ENCODE measurements at places on chromosomes 13 and 19.

- no peak for DNase-seq
These were observed 284.5 kb upstream of the PCDH20 start for GRCh38 chr13:61700181-61700580.

DNA sequence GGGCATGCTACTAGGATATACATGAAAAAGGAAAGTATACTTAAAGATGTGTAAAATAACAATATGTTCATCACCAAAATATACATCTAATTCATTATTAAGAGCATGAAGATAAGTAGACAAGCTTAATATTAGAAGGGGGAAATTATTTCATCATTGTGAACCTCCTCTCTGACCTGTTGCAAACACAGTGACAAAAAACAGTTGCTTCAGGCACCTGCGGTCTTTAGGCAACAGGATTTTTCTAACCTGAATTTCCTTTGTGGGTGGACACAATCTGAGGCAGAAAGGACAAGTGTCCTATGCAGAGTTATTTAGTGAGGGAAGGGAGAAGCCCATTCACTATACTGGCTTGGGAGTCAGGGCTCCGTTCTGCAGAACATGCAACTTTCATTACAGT is 6.3 kb downstream of the FREM2 start:
- DNase-seq: no peak

DNA sequence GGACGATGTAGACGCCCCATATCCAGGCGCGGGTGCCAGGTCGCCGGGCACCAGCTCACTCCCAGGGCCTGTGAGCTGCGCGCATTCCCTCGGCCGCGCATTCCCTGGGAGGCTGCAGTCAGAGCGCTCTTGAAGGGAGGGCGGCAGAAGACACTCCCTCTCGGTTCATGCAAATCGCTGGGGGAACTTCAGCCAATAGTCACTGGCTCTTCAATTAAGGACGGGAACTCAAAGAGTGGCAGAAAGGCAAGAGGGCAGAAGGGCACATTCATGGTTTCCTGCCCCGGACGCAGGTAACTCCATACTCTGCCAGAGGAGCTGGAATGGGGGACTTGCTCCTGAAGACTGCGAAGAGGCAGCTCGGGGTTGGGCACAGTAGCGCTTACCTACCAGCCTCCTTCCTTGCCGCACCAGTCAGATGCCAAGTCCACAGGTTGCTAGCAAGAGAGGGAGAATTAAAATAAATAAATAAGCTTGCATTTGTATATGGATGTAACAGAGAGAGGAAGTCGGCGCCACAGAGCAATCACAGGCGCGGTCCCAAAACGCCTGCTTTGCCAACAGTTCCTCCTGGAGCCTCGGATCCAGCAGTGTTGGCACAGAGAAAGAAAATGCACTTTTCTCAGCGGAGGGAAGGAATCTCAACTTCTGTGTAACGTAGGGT is 459 bp downstream of the PCDH20 start:
- DNase-seq: peak; percentile 86

DNA sequence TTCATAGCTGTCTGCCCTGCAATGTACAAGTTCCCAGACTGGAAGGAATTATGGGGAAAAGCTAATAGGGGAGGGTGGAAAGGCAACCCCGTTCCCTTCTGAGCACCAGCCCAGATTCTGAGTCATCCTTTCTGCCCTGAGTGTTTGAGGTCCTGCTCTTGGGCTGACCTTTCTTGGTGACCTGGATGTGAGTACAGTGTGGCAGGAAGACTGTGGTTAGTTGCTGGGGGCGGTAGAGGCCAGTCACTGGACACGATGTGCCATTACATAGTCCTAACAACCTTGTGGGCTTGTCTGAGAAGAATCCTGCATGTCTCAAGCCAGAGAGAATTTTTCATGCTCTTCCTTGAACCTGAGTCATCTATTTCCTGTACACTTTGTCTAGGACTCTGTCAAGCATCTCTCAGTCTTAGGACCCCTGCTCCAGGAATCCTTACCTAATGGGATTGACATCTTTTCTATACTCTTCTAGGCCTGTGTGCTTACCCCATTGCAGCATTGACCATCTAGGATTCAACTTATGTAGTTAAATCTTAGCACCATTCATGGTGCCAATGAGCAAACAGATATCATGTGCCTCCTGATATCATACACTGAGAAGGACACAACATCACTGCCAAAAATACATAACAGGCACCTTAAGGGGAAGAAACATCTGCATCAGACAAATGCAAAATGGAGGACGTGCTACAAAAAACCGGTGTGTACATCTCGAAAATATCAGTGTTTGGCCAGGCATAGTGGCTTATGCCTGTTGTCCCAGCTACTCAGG is 8.1 kb upstream of the ANGPTL4 start:
- no peak for DNase-seq

GRCh38 chr13:109166804-109167203 is 537.4 kb downstream of the MYO16 start:
- no peak for DNase-seq

- DNase-seq: no peak
These were observed 6.9 kb upstream of the SHISA2 start for GRCh38 chr13:26058704-26059103.

DNA sequence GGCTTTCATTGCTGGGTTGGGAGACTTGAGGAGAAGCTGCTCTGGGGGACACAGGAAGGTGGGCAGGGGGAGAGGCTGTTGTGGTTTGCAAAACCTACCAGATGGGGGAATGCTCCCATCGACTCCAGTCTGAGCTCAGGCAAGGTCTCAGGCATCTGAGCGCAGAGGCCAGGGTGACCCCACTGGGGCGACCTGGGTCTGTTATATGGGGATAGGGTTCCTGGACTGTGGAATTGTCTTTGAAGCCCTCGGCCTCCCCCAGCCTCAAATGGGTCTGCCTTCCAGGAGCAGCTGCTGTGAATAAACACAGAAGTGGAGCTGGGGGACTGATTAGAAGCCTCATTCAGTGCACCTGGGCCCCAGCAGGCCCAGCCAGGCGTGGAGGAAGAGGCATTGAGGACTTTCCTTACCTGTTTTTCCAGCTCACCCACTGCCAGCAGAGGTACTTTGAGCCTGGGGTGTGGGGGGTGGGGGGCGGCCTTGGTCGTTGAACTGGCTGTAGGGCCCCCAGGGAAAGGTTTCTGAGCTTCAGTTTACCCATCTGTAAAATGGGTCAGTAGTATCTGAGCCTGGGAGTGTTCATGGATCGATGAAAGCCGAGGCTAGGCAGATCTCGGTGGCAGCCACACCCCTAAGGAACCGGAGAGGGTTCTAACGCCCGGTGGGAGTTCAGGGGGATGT is 1.4 kb downstream of the CERS4 start:
- DNase-seq: no peak

- no peak for DNase-seq
These were observed 58.5 kb downstream of the SPATA13 start for GRCh38 chr13:24218977-24219376.

DNA sequence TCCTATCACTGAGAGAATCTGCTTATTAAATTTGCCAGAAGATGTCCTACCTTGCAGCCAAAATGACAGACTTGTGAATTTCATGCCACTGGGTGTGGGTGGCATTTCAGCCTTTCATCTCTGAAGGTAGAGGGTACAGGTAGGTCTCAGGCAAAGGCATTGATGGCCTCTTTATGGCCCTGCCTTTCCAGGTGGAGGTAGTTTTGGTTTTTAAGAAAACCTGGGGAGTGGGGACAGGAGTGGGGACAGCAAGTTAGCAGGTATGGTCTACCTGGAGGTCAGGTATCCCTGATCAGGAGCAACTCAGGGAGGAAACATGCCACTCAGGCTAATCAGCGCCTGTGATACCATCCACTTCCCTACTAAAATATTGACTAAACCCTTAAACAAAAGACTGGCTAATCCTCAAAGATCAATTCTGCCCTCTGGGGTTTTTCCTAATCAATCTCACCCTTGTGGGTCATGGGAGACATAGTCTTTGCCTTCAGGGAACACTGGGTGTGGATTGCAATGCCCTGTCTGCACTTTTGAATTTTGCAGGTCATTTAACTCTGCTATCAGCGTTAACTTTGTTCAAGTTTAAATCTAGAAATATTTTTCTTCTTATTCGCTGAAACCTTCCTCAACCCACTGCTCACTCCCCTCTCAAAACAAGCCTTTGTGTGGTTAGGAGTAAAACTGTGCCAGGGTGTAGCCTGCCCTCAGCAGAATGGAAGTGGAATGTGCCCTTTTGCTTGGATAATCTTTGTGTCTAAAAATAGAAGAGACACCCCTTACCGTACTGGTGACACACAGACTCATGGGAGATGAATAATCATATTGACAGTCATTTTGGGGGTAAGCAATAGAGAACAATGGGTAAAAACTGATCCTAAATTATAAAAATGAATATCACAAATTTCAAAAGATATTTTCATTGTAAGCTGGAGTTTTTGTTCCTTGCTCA is 233.7 kb downstream of the COG6 start:
- no peak for DNase-seq

DNA sequence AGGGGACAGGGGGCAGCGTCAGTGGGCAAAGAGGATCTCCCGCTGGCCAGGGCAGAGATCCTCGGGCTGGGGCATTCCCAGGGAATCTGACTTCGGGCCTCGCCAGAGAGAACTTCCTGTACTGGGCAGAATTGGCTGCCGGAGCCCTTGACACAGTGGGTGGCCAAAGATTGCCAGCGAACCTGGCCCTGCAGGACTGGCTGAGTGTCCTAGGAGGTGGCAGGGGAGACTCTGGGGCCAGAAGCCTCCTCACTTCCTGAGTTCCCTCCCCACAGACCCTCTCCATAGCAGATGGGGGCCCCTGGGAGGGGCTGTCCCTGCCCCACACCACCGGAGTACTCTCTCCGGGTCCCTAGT is 19.3 kb downstream of the DPP9 start:
- DNase-seq: no peak

- DNase-seq: no peak
These were observed 2.3 kb upstream of the ZNF347 start for GRCh38 chr19:53161123-53161522.

DNA sequence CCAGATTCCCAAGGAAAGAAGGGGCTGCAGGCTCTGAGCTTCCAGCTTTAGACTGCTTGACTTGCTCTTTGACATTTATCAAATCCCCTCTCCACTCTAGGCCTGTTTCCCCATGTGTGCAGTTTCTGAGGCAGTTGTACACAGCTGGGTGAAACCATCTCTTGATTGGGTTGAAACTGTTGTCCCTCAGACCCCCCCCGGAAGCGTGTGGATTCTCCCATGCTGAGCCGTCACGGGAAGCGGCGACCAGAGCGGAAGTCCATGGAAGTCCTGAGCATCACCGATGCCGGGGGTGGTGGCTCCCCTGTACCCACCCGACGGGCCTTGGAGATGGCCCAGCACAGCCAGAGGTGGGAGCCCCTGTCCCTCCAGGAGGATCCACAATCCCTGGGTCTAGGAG is 19.7 kb downstream of the BRSK1 start:
- no peak for DNase-seq

DNA sequence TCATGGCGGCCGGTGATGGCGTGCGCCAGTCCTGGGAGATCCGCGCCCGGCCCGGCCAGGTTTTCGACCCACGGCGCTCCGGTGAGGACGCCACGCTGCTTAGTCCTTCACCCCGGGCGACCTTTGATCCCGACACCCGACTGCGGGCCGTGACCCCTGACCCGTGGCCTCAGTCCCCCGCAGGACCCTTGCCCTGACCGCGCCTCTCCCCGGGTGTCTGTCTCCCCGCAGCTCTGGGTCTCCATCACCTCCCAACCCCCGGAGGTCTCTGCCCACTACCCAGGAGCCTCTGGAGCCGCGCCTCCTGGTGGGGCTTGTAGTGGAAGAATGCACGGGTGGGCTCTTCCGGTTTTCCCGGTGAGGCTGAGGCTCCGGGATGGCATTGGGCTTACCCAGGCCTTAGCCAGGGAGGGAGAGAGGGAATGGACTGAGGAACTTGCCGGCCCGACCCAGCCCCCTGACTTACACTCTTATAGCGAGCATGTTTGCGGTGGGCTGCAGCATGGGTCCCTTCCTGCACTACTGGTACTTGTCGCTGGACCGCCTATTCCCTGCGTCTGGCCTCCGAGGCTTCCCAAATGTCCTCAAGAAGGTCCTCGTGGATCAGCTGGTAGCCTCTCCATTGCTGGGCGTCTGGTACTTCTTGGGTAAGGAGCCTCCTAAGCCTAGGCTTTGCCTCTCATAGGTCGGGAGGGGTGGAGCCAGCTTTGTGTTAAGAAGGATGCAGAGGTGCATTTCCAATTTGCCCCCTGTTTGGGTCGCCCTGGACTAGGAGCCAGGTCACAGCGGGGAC is 566 bp downstream of the MPV17L2 start:
- no peak for DNase-seq

DNA sequence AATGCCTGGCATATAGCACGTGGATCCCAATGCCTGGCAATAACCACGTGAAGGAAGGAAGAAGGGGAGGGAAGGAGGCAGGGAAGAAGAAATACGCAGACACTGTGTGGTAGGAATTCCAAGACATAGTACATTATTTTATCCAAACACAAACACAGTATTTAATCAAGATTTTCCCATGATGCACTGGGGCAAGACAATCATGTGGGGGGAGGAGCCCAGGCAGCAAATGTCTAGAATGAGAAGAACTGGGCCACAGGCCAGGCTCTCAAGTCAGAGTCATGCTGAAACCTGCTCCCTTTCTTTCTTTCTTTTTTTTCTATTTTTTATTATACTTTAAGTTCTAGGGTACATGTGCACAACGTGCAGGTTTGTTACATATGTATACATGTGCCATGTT is 717.9 kb downstream of the UQCRFS1 start:
- no peak for DNase-seq

DNA sequence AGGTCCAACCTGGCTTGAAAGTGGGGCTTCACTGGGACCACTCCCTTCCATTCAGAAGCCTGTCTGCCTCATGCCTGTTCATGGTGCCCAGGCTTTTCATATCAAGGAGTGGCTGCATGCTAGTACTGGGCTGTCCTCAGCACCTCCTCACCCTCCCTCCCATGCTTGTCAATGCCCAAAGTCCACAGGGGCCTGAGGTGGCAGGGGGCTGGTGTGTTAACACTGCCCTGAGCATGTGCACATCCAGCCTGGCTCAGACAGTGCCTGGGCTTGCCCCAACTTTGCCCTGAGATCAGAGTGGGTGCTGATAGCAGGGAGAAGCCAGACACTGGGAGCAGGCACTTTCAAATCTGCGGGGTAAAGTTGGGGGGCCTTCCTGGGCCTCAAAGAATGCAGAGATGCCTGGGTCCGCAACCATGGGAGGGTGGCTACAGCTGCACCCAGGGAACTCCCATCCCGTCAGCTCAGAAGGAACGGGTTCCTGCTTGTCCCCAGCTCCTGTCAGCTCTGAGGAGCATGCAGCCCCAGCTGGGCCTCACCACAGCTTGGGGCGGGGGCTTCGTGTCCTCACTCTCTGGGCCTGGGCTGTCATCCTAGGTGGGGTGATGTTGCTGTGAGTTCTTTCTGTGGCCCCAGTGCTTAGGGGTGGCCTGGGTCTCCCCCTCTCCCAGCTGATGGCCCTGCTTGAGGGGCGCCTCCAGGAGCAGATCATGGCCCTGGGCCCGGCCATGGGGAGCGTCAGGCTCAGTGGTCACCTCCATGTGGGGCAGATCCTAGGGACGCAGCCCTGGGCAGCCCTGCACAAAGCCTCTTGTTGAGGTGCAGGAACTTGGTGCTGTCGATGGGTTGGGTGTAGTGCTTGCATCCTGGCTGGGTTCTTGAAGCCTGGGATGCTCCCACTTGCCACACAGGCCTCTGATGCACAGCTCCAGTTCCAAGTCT is 830.6 kb upstream of the SLITRK5 start:
- no peak for DNase-seq

GRCh38 chr13:44425041-44425814 is 51.6 kb downstream of the SERP2 start:
- DNase-seq: no peak

- no peak for DNase-seq
These were observed 690 bp downstream of the KMT2B start for GRCh38 chr19:35718345-35719041.

- no peak for DNase-seq
These were observed 49.9 kb downstream of the TBC1D4 start for GRCh38 chr13:75432045-75432444.

All from SHP77 (cell line).